ENCODE measurements at places on chromosomes 16 and 17. TPM values are rescaled to one million over a fixed set of nuclear protein-coding genes. Genes with fewer than 3 reads are reported as not detected.

GRCh38 chr16:56610017-56610608, 1.7 kb downstream of the MT2A start:
- peak; percentile 51 for DNase-seq

DNA sequence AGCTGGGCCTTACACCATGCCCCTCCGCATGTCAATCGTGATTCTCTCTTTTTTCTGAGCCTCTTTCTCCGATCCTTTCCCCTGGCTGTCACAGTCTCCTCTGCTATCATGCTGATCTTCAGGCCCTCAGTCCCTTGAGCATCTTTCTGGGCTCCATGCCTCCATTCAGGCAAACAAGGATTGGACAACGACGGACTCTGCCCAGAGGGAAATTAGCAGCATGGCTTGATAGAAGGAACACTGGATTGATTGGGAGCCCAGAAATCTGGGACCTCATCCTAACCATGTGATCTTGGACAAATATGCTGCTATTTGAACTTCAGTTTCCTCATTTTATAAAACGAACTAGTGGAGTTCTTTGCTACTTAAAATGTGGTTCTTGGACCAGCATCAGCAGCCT, 19.6 kb upstream of the PHF12 start:
- DNase-seq: no peak

DNA sequence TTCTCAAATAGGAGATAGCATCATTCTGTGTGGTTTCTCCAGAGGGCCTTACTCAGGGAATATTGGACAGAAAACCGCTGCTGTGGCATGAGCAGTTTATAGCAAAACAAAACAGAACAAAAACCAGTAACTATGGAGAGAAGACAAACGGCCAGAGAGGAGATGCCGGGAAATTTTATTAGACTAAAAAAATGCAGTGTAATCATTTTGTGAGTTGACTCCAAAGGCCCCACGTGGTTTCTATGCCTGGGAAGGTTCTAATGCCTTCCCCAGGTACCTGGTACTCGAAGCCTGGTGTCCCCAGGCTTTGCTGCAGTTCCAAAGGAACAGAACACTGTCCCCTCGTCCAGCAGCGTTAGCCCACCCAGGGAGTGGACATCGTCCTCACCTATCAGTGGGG, 12.9 kb upstream of the CACNG5 start:
- no peak for DNase-seq

- no peak for DNase-seq
These were observed 86.4 kb upstream of the MYOCD start for GRCh38 chr17:12579288-12579687.

DNA sequence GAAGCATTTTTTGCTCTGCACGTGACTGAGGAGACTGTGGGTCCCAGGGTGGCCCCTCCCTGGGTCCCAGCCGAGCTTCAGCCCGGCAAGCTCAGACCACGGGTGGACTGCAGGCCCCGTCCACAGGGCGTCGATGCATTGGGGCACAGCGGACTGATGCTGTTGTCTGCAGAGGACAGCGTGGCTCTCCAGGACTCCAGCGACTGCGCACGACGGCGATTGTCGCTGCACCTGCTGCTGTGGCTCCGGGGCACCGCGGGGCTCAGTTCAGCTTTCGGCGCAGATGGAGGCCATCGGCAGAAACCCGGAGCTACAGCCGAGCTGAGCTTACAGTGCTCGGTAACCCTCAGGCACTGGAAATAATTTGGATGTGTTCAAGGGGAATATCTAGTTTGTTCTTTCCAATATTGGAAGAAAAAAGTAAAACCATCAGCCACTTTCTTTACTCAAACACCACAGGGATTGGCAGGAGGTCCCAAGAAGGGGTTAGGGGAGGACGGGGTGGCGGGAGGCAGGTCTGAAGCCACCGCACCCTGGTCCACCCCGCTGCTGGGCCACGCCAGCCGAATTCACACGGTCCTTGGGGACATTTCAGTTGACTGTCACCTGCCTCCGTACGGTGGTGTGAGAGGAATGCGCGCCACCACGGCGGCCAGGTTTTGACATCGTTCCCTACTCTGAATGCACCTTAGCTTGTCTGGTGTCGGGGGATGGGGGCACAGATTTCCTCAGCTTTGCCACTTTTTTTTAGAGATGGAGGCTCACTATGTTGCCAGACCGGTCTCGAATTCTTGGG, 88.7 kb upstream of the RPH3AL start:
- DNase-seq: no peak

GRCh38 chr16:25366078-25366477, 108.4 kb upstream of the ZKSCAN2 start:
- no peak for DNase-seq

DNA sequence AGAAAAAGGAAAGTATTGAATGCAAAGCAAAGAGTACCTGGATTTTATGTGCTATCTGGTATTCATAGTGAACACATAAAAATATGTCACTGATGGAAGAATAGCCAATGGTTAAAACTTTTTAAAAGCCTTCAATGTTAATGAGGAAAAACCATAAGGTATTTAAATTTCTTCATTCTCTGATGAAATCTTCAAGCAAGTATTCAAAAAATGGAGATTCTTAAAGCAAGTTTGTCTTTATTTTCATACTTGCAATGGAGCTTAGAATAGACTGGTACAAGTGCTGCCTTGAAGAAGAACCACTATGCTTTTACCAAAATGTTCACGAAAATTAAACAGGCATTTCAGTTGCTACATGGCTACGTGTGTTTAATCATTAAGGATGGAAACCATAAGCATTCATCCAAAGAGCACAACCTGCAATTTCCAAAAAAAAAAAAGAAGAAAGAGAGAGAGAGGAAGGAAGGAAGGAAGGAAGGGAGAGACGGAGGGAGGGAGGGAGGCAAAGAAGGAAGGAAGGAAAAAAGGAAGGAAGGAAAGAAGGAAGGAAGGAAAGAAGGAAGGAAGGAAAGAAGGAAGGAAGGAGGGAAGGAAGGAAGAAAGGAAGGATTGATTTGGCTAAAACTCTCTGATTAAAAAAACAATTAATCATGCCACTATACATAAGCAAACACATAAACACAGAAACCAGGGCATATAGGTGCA, 17.6 kb downstream of the HS3ST3A1 start:
- no peak for DNase-seq

DNA sequence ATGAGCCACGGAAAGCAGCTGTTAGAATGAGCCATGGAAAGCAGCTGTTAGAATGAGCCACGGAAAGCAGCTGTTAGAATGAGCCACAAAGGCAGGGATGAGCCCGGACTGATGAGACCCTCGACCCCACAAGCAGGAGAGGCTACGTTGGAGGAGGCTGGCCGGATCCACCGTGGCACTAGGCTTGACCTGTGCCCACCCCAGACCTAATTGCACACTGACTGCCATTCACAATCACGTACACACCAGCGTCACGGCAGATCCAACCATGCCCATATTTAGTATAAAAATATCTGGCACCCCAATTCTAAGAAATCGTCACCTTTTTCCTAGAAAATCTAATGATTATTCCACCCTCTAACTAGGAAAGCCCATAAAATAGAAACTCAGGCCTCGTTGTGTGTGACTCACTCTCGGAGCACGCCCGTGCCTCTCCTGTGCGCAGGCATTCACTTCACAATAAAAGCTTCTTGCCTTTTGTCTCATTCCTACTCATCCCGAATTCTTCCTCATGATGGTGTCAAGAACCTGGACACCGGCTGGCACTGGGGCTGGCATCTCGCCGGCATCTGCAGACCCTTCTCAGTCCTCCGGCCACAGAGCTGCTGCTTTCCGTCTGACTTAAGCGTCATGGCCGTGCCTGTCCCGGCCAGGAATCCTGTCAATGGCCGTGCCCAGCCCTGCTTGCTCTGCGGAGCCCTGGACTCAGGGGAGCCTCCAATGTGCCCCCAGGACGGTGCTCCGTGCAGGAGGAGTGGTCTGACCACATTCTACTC, 5.5 kb upstream of the SECTM1 start:
- peak; percentile 98 for DNase-seq

GRCh38 chr17:29674281-29674680, 51.6 kb upstream of the CORO6 start:
- no peak for DNase-seq

DNA sequence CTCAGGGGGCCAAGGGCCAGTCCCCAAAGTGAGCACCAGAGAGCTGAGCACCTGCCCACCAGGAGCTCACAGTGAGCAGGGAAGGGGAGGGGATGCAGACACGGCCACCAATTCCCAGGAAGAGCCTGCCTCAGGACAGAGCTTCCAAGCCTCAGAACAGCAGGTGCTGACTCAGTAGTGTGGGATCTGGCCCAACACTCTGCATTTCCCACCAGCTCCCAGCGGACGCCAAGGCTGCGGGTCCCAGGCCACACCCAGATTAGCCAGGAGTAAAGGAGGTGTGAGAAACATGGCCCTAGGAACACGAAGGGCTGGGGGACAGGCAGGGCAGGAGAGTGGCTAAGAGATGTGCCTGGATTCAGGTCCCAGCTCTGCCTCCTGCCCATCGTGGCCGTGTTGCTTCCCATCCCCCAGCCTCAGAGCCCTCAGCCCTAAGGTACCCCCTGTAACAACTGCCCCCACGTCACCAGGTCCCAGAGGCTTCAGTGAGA, 28.4 kb upstream of the EIF1 start:
- no peak for DNase-seq

DNA sequence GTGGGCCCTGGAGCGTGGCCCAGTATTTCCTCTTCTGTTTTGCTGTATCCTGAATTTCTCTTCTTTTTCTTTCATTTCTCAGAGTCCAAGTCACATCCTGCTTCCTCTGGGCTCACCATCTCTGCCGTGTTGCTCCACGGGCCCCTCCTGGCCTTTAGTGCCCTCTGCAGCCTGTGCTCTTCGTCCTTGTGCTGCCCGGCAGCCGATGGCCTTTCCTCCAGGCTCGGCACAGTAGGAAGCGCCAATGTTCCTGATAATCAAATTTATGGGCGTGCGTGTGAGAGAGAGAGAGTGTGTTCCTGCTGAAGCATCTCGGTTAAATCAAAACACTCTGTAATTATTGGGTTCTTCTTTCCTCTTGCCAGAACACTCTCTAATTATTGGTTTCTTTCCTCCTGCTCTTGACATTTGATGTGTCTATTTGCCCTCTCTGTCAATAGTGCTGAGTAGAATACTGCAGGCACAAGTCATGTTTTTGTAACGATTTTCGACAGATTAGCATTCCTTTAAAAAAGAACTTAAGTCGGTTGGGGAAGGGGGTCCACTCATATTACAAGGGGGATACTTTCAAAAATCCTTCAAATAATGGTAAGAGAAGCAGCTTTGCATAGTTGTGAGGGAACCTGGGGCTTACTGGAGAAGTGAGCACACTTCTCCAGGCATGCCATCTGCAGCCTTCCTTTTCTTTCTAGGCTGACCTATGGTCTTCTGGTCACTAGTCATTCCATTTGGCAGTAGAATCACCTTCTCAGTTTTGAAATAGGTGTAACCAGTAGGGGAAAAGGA, 126.6 kb downstream of the RPTOR start:
- no peak for DNase-seq

DNA sequence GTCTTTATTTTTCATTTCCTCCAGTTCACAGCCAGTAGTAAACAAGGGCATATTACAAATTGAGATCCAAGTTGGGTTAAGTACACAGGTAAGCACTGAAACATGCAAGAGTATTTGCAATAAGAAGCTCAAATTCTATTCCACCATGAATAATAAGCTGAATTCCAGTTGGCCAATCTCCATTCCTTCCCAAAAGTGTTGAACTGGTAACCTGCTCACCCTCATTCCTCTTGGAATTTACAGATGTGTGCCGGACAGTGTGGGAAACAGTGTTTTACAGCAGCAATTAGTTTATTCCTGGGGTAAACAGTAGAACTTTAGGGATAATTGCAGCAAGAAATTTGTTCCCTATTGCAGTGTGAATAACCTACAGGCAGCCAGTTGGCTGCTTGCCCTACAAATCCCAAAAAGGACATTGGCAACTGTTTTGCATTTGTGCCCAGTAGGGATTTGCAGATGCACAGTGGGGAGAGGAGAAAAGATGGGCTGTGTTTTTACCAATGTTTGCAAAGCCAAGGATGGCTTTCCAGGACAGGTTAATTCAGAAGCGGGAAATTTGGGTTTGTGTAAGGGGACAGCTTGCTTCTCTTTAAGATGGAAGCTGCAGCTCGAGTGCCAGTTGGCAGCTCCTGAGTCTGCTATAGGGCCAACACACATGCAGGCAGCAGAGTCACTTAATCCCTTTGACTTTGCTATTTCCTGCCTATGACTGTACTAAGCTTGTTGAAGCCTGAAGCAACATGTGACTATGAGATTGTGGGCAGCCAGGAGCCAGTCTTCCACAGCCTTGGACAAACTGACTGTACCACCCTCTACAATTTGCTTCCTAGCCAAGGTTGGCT, 318.9 kb downstream of the MAP2K6 start:
- DNase-seq: peak; percentile 74

DNA sequence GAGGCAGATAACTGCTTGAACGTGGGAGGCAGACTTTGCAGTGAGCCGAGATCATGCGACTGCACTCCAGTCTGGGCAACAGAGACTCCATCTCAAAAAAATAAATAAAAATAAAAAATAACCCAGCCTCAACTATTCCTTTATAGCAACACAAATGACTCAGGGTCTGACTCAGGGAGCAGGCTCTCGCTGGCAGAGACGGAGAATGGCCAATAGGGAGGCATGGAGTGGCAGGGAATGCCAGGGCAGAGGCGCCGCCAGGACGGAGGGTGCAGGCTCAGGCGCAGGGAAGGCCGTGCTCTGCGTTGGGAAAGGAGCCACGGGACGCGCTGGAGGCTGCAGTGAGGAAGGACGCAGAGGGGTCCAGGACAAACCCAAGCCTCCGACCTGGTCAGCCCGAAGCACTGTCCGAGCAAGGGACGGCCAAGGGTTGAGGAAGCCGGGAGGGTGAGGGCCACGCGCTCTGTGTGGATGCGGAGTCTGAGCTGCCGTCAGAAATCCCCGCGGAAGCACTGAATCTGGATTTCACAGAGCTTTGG, 40.3 kb downstream of the PKD1 start:
- DNase-seq: no peak

DNA sequence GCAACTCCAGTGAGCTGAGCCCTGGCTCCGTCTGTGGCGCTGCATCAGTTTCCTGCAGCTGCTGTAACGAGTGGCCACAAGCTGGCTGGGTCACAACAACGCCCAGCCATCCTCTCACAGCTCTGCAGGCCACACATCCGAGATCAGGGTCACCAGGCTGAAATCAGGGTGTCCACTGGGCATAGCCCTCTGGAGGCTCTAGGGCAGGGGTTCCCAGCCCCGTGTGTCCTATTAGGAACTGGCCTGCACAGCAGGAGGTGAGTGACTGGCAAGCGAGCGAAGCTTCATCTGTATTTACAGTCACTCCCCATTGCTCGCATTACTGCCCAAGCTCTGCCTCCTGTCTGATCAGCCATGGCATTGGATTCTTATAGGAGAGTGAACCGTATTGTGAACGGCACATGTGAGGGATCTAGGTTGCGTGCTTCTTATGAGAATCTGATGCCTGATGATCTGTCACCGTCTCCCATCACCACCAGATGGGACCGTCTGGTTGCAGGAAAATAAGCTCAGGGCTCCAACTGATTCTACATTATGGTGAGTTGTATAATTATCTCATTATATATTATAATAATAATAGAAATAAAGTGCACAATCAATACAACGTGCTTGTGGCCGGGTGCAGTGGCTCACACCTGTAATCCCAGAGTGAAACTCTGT, 176.5 kb downstream of the SEC14L1 start:
- no peak for DNase-seq

- DNase-seq: no peak
These were observed 206.3 kb downstream of the RAB11FIP4 start for GRCh38 chr17:31597646-31598398.

The KRTAP4-3 gene
- not detected for total RNA-seq

The CAVIN1 gene
- 47.8 TPM for total RNA-seq

The CD300C gene
- not detected for total RNA-seq

The CMTM1 gene
- total RNA-seq: 6.6 TPM

The FOXF1 gene
- 24.6 TPM for total RNA-seq

Data from SJCRH30 (cell line).